ENCODE measurements at places on chromosomes 5 and 9. TPM values are rescaled to one million over a fixed set of nuclear protein-coding genes. Genes with fewer than 3 reads are reported as not detected.

DNA sequence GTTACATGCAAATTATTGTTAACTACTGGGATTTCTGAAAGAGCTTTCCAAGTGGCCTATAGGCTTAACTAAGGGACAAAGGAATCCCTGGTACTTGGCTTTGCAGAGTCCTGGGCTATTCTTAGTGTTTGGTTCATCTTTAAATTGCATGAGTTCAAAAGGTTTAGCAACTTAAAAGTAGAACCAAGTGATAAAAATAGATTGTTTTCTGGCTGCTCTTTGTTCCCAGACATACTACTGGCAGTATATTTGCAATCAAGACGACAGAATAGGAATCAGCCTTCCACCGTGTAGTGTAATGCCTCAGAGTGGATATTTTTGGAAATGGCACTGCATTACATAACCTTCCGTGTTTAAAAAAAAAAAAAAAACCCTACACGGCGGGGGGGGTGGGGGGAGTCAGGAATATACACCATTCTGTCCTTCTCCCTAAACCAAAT lies 1.0 kb downstream of the NREP start:
- DNase-seq = no peak

- DNase-seq = no peak
These were observed 189.8 kb upstream of the TRIM32 start for GRCh38 chr9:116497095-116497890.

DNA sequence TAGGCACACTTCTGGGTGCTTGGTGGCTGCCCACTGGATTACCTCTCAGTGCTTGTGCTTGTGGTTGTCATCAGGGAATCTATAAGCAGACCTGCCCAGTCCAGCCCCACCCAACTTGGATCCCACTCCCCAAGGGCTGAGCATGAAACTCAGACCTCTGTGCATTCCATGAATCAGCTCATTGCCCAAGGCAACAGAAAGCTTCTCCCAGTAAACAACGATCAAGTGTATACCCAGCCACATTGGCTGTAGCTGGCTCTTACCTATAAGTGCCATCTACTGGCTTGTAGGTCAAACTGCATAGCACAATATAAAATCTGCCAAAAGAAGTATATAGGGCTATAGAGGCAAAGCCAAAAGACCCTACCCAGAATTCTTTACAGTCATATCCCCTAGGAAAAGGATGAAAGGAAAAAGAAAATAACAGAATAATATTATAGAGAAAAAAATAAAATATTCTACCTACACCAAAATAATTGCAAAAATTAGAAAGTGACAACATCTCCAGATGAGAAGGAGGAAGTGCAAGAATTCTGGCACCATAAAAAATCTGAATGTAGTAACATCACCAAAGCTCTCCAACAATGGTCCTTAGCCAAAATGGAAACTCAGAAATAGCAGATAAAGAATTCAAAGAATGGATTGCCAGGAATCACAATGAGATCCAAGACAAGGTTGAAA lies 321.0 kb upstream of the TRPC7 start:
- peak; percentile 61 for DNase-seq

GRCh38 chr9:121484651-121485446 lies 14.8 kb downstream of the GGTA1 start:
- DNase-seq = no peak

DNA sequence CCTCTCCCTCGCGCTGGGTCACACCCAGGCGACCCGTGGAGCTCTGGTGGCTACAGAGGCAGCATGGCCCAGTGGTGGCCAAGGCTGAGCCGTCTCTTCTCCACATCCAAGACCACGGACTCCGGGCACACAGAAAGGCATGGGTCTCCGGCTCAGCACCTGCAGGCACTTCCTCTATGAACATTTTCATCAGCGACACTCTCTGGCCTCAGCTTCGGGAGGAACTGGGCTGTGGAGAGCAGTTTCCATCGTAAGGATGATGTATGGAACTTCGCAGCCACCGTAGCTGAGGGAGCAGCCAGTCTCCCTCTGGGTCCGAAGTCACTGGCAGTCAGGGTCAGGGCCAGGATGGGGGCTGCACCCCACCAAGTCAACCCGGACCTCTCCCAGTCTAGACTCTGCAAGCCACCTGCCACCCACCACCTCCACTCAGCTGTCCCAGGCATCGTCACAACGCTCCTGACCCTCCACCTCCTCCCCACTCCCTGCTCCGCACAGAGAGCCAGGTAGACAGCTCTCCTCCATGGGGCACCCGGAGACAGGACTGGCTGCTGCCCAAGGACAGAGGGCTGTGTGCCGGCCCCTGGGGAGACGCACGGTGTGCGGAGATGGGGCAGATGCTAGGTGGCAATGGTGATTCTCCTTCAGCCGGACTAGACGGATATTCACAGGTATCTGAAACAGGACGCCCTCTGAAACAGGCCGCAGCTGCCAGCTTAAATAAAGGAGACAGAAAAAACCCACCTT lies 9.7 kb downstream of the QSOX2 start:
- DNase-seq = no peak

- no peak for DNase-seq
These were observed 368.7 kb upstream of the KLF4 start for GRCh38 chr9:107858260-107858659.

DNA sequence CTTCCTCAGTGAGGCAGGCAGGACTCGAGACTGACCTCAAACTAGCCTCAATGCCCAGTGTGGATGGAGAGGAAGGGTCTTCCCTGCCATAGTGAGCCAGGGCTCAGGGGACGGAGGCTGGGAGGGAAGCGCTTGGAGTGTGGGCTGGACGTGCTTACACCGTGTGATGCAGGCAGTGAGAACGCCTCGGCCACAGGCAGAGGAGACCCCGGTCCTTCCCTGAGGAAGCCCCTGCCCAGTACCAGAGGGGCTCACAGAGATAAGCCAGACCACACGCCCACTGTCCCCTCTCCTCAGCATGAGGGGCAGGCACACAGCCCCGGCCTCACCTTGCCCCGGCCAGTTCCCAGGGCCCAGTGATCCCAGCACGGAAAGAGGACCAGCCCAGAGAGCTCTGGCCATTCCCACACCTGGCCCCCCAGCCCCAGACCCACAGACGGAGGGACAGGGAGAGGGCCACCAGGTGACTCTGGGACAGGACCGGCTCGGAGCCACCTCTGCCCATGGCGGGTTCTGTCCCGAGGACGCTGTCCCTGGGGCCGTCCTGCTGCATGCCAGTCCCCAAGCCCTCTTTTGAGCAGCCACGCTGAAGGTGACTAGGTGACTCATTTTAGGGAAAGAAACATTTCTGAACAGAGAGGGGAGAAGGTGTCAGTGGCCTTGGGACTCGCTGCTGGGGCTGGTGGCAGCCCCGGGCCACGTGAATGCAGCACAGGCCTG lies 6.0 kb upstream of the NSMF start:
- no peak for DNase-seq

GRCh38 chr5:59128646-59129290 lies 545.9 kb downstream of the RAB3C start:
- no peak for DNase-seq

DNA sequence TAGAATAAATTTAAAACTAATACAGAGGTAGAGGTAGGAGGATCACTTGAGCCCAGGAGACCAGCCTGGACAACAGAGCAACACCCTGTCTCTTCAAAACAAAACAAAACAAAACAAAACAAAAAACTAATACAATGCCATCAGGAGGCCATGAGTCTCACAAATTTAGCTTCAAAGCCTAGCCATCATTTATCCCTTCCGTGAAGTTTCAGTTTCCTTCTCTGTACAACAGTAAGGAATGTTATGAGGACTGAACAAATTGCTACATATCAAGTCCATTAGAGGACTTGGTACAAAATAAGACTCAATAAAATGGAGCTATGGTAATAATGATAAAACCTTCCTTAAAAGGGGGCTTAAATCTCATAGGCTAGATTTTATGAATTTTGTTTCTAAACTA lies 60.8 kb downstream of the MAPKAP1 start:
- no peak for DNase-seq

DNA sequence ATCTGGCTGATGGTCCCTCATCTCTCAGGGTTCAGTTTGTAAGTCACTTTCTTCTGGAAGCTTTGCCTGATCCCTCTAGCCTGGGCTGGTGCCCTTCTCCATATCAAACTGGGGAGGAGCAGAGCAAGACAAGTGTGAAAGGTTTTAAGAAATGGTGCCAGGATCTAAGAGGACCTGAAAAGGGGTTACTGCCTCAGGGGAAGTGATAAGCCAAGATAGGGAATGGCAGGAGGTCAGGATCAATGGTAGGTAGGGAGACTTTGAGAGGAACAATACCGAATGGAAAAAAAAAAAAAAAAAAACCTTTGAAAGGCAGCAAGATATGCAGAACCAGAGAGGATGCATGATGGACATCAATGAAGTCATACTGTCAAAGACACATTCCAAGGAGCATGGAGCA lies 67.5 kb upstream of the TLR4 start:
- no peak for DNase-seq

DNA sequence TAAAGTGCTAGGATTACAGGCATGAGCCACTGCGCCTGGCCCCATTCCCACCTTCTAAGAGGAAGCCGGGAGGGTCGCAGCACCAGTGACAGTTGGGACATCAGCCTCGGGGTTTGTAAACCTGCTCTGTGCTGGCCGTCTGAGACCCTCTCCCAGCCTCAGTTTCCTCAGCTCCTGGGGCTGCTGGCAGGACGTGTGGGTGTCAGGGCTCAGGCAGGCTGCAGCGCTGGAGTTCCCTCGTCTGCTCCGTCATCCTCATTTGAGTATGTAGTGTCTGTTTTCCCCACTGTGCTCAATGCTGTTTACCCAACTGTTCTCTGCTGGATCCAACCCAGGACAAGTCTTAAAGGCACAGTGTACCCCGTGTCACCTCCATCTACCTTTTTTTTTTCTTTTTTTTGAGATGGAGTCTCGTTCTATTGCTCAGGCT lies 2.0 kb upstream of the NINJ1 start:
- DNase-seq = no peak

- no peak for DNase-seq
These were observed 141.4 kb upstream of the LMX1B start for GRCh38 chr9:126472198-126472947.

The SLC45A2 gene
- total RNA-seq = not detected

The MLANA gene
- not detected for total RNA-seq

The CSF2 gene
- total RNA-seq = 25.2 TPM

The C9orf153 gene
- total RNA-seq = 0.28 TPM

The MAMDC2 gene
- 22.7 TPM for total RNA-seq

The FSD1L gene
- total RNA-seq = 3.7 TPM

The SEMA5A gene
- total RNA-seq = 4.1 TPM

All from foreskin keratinocyte (primary cell).